Stomach (tissue), 19 donors: ENCODE measurements at places on chromosomes 16 and 17. TPM values are rescaled to one million over a fixed set of nuclear protein-coding genes. Genes with fewer than 3 reads are reported as not detected.

DNA sequence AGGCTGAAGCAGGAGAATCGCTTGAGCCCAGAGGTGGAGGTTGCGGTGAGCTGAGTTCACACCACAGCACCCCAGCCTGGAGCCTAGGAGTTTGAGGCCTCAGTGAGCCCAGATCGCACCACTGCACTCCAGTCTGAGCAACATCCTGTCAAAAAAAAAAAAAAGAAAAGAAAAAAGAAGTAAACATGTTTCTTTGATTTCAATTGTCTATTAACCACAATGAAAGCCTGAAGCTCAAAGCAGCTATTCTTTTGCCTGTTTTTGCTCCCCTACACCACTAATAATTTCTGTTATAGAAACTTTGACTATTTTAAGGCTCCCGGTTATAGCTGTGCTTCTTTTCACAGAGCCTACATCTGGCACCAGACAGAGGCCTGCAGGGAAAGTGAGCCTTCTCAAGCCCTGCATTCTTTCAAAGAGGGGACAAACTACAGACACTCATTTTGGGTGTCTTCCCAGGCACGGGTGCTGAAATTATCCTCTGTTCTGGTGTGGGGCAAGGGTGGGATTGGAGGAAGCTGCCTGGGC lies 14.2 kb upstream of the SLC52A1 start:
- peaks cover 21% of the 10 kb centered on the region for H3K4me1 ChIP-seq
- H3K36me3 ChIP-seq, result no peaks in the 10 kb centered on the region
- peak overlapping the region; percentile 79 for H3K27ac ChIP-seq
- peak; percentile 32 for DNase-seq
- no peaks in the 10 kb centered on the region for H3K27me3 ChIP-seq

Gene CCL23
- total RNA-seq, result 1.4 TPM

Gene SCIMP
- not detected for total RNA-seq

- H3K36me3 ChIP-seq, result no peaks in the 10 kb centered on the region
- no peak overlapping the region for H3K27ac ChIP-seq
- DNase-seq, result no peak
- no peaks in the 10 kb centered on the region for H3K27me3 ChIP-seq
Observed at GRCh38 chr17:51124640-51125503, 4.2 kb upstream of the SPAG9 start.

DNA sequence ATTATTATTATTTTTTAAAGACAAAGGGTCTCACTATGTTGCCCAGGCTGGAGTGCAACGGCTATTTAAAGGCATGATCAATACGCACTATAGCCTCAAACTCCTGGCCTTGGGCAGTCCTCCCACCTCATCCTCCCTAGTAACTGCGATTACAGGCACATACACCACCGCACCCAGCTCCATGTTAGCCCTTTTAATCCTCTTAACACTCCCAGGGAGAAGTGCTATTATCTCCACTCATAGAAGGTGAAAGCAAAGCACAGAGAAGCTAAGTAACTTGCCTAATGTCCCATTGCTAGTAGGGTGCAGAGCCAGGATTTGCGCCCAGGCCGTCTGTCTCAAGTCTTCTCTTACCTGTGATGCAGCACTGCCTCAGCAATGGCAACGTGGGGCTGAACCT lies 5.0 kb downstream of the HAS3 start:
- peaks cover 41% of the 10 kb centered on the region for H3K4me1 ChIP-seq
- H3K27me3 ChIP-seq, result peaks cover 34% of the 10 kb centered on the region
- H3K36me3 ChIP-seq, result peaks cover 46% of the 10 kb centered on the region
- no peak overlapping the region for H3K27ac ChIP-seq

- no peaks in the 10 kb centered on the region for H3K4me1 ChIP-seq
- no peaks in the 10 kb centered on the region for H3K27me3 ChIP-seq
- DNase-seq, result no peak
- no peak overlapping the region for H3K27ac ChIP-seq
Observed at GRCh38 chr17:67227488-67227887, 17.5 kb downstream of the HELZ start.

- H3K27me3 ChIP-seq, result no peaks in the 10 kb centered on the region
- no peak overlapping the region for H3K27ac ChIP-seq
- no peaks in the 10 kb centered on the region for H3K36me3 ChIP-seq
- DNase-seq, result peak; percentile 7
- H3K4me3 ChIP-seq, result no peak overlapping the region
Observed at GRCh38 chr16:74726716-74727115, 26.1 kb upstream of the MLKL start.

Gene MYL4
- 1.7 TPM for total RNA-seq

DNA sequence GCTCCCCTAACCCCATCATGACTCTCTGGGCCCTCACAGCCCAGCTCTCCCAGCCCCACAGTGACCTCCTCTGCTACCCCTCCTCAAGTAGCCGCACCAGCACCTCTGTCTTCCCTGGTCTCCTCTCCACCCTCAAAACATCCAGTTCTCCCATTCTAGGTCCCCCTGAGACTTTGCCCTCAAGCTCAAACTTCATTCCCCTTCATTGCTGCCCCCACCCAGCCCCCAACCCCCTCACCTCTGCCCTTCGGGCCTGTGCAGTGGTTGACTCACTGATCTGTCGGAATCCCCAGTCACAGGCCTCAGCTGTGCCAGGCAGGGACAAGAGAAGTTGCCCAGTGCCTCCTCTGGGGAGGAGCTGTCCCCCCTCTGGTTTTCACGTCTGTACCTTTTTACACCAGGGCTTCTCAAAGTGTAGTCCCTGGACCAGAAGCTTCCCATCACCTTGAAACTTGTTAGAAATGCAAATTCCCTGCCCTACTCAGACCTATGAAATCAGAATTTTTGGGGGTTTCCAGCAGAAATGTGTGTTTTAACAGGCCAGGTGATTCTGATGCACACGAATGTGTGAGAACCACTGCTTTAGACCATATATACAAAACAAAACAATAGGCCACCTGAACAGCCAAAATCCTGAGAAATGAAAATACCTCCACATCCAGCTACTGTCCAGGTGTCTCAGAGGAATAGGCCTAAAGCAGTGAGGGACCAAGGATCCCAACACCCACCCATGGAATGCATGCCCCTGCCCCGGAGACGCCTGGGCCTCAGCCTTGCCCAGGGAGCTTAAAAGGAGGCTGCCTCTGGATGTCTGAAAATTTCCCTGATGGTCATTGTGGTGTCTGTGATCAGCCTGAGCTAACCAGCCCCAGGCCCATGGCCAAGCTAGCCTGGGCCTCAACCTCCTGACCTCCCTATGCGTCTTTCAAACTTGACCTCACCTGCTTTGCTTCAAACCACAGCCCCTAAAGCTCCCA lies 853 bp upstream of the DOK4 start:
- H3K36me3 ChIP-seq, result no peaks in the 10 kb centered on the region
- H3K27ac ChIP-seq, result peak overlapping the region; percentile 81
- no peaks in the 10 kb centered on the region for H3K27me3 ChIP-seq
- peaks cover 38% of the 10 kb centered on the region for H3K4me1 ChIP-seq
- DNase-seq, result no peak

GRCh38 chr16:67043420-67043819 lies 14.5 kb downstream of the CBFB start:
- peaks cover 14% of the 10 kb centered on the region for H3K4me1 ChIP-seq
- H3K27ac ChIP-seq, result no peak overlapping the region
- H3K4me3 ChIP-seq, result no peak overlapping the region
- DNase-seq, result no peak

DNA sequence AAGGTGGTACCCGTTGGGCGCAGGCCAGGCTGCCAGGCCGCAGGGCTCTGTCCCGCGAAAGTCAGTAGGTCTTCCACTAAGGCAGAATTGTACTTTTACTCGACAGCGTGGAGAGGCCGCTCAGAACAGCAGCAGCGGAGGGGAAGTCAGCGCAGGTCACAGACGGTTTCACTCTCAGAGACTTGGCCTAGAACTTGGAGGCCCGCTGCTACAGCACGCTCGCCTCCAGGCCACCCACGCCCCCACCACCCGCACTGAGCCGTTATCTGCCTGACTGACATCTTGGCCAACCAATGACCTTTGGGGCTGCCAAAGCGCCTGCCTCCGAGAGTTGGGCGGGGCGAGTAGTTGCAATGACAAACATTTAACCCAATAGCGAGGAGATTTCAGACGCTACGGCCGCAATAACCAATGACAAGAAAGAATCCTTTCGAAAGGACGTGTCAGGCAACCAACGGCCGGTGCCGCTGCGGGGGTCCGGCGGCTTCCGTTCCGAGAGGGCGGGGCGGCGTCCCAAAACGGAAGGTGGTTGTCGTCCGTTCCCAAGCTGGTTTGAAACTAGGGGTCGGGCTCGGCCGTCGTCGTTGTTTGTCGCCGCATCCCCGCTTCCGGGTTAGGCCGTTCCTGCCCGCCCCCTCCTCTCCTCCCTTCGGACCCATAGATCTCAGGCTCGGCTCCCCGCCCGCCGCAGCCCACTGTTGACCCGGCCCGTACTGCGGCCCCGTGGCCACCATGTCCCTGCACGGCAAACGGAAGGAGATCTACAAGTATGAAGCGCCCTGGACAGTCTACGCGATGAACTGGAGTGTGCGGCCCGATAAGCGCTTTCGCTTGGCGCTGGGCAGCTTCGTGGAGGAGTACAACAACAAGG lies at the start of gene DCAF7:
Gene DCAF7 (plus strand): TSS at position 532 of the 871 bp plus-strand sequence. CDS start 201 bp downstream, at position 733.
- H3K36me3 ChIP-seq, result no peaks in the 10 kb centered on the region
- peak within 1 kb of the TSS; percentile 90 for H3K27ac ChIP-seq
- peak; percentile 100 for DNase-seq
- H3K27me3 ChIP-seq, result no peaks in the 10 kb centered on the region
- H3K4me3 ChIP-seq, result peak within 1 kb of the TSS; percentile 92
- peaks cover 23% of the 10 kb centered on the region for H3K4me1 ChIP-seq

GRCh38 chr16:77636615-77637014 lies 85.7 kb upstream of the NUDT7 start:
- H3K27ac ChIP-seq, result no peak overlapping the region
- H3K4me3 ChIP-seq, result no peak overlapping the region
- H3K36me3 ChIP-seq, result no peaks in the 10 kb centered on the region

DNA sequence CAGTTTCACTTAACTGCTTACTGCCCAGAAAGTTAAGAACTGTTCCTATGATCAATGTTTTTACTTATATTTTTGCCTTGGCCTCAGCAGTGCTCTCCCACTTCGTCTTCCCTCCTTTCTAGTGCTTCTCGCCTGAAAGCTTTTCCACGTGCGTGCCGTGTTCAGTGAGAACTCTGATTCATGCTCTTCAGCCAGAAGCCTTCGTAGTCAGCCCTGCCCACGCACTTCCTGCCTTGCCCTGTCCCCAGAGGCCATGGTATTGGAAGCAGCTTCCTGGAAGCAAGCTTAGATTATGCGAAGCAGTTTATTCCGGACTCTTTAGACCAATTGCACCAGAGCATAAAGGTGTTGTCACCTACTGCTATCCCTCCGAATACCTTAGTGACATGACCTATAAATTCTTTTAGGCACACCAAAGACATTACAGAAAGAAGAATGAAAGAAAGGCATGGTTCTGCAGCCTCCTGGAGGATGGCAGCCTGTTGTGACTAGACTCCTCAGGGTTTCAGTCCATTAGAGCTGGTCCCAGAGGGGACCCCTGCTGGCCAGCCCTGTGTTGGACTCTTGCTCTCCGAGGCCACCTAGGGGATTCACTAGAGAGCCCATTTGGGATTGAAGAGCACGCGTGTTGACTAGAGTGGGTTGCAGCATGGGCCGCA lies 105.2 kb downstream of the RPTOR start:
- H3K36me3 ChIP-seq, result no peaks in the 10 kb centered on the region
- no peak overlapping the region for H3K27ac ChIP-seq
- no peak overlapping the region for H3K4me3 ChIP-seq
- no peaks in the 10 kb centered on the region for H3K27me3 ChIP-seq
- peaks cover 7% of the 10 kb centered on the region for H3K4me1 ChIP-seq

Gene PRSS21
- total RNA-seq, result 1.1 TPM

DNA sequence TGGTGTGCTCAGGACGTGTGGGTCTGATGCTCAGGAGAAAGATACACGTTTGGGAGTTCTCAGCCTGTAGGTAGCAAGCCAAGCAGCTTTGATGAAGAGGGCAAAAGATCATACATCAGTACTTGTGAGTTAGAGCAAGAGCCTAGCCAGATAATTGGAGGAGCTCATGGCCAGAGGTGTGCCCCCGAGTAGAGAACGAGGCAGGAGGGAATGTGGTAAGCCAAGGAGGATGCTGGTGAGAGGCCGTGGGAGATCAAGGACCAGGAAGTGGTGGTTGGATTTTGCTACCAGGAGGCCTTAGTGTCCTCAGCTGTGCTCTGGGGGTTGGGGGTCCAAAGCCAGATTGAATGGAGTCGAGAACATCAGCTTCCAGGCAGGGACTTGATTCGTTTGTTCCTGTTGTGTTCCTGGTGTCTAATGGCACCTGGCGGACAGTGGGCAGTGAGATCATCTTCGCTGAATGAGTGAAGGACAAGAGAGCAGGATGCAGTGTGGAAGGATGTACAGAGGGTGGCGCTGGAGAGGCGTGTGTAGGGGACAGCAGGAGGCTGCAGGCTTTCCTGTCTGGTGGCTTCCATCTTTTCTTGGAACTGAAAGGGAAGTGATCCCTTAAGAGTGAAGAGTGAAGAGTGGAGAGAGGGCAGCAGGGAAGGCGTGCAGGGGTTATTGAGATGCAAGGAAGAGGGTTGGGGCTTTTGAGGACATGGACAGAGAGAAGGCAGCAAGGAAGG lies 11.6 kb downstream of the FBXL19 start:
- peaks cover 64% of the 10 kb centered on the region for H3K36me3 ChIP-seq
- H3K4me3 ChIP-seq, result no peak overlapping the region
- no peak overlapping the region for H3K27ac ChIP-seq
- H3K27me3 ChIP-seq, result no peaks in the 10 kb centered on the region

Gene KRT31
- not detected for total RNA-seq

Gene ABI3
- 35.9 TPM for total RNA-seq

DNA sequence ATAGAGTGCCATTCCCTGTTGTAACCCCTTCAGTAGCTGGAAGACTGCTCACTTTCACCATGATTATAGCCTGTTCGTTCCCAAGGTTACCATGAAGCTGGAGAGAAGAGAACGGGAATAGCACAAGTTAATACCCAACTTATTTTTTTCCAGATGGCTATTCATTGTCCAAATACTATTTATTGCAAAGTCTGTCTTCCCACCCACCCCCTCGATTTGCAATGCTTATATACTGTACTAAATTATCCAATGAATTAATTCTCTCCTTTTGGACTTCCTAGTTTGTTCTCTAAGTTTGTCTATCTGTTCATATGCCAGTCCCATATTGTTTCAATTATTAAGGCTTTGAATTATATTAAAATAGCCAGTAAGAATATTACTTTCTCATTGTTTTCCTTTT lies 231.0 kb downstream of the RAB11FIP4 start:
- no peaks in the 10 kb centered on the region for H3K27me3 ChIP-seq
- no peaks in the 10 kb centered on the region for H3K4me1 ChIP-seq
- H3K4me3 ChIP-seq, result no peak overlapping the region
- no peak overlapping the region for H3K27ac ChIP-seq

Gene KRT28
- not detected for total RNA-seq

DNA sequence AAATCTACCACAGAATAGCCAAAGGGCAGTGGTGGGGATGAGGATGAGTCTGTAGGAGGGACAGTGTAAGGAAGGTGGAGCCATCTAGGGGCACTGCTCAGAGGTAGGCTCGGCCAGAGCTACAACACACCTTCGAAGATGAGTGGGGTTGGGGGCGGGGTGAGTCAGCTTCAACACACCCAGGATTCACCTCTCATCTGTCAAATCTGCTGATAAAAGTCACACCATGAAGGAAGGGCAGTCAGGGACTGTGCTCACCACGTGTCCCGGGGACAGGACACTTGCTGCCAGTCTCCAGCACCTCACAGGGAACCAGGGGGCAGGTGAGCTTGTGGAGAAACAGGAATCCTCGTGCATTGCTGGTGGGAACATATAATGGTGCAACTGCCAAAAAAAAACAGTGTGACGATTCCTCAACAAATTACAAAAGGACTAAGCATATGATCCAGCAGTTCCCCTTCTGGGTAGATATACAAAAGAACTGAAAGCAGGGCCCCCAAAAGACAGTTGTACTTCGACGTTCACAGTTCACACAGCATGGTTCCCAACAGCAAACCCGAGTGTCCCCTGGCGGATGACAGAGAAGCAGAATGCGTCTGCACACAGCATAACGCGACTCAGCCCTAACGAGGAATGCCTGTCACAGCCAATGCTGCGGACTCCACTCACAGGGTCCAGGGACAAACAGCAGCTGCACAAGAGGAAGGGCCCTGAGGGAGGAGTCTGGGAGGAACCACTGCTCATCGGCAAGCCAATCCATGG lies 133.1 kb downstream of the ANKRD11 start:
- no peaks in the 10 kb centered on the region for H3K27me3 ChIP-seq
- H3K4me1 ChIP-seq, result peaks cover 79% of the 10 kb centered on the region
- H3K4me3 ChIP-seq, result no peak overlapping the region
- DNase-seq, result no peak
